Activated T-cell treated with anti-CD3 and anti-CD28 coated beads for 4 hours (primary cell): ENCODE measurements at places on chromosomes 12 and 14.

DNA sequence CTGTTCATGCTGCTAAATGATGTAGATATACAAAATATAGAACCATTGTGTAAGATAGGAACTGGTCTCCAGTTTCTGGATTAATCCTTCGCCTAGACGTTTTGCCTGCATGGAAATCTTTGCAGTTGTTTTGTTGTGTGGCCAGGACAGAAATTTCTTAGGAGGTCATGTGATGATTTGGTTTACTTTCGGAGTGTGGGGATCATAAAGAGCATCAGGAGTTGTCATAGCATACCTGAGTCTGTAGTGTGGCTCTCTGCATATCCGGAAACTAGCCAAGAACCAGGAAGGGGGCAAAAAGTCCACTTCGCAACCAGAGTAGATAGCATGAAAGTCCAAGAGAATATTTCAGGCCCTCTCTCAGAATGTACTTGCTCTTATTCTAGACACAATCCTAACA lies 3.1 kb downstream of the SAMD4A start:
- DNase-seq: no peak

DNA sequence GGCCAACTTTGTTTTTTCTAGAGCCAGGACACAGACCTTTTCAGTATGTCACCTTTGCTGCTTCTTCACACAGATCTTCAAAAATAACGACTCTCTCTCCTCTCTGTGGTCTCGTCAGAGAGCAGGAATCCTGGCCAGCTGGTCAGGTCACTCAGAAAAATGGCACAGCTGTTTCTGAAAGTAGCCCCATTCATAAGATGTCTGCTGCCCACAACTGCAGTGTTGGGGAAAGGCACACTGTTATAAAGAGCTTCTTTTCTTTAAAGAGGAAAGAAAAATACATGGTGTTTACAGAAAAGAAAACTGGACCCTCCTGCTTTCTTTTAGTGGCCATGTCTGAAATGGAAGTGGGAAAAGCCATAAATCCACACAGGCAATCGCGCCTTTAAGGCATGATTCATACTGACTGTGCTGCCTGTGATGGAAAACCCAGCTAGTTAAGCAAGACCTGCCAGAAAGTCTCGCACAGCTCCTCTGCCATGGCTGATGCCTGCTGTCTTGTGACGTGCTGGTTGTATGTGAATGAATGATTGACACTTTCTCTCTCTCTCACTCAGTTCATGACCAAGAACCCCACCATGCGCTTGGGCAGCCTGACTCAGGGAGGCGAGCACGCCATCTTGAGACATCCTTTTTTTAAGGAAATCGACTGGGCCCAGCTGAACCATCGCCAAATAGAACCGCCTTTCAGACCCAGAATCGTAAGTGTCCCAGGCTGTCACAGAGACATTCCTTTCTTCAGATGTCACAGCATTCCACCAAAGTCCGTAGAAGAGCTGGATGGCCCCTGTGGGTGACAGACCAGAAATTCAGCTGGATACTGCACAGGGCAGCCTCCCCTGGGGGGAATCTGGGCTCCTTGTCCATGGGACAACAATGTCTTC lies 147.9 kb upstream of the HIF1A start:
- DNase-seq: no peak

GRCh38 chr12:114481200-114481535 lies 75.2 kb upstream of the TBX5 start:
- DNase-seq: no peak

DNA sequence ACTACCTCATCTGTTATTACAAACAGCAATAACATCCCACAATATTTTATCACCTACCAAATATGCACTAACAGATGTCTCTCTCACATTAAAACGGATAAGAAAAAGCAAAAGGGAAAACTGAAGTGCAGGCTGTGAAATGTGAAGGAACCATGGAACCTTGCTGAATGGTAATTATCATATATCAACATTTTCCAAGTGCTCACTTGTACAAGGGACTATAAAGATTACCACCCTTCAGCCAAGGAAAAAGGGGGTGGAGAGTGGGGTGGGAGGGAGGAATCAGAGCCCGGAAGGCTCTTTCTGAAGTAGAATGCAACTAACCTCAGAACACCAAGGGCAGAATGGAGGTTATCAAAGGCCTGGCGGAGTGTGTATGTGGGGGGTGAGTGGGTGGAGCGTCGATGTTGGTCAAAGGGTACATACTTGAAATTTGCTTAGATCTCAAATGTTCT lies 1.2 kb downstream of the SNX6 start:
- peak; percentile 14 for DNase-seq

DNA sequence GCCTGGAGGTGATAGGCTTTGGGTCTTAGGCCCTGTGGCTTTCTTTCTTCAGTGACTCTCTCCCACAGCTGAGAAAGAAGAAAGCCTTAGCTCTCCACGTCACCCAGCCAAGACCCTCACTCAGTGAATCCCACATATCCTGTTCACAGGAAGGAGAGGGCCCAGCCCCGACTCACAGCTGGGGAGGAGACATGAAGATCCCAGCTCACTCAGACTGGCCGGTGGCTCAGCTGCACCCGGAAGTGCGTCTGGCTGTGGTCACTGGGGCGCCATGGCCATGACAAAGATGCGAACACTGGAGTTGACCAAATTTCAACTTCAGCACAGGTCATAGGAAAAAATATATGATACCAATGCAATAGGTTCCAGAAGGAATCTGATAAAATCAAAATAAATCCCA lies 14.2 kb downstream of the DLK1 start:
- no peak for DNase-seq

DNA sequence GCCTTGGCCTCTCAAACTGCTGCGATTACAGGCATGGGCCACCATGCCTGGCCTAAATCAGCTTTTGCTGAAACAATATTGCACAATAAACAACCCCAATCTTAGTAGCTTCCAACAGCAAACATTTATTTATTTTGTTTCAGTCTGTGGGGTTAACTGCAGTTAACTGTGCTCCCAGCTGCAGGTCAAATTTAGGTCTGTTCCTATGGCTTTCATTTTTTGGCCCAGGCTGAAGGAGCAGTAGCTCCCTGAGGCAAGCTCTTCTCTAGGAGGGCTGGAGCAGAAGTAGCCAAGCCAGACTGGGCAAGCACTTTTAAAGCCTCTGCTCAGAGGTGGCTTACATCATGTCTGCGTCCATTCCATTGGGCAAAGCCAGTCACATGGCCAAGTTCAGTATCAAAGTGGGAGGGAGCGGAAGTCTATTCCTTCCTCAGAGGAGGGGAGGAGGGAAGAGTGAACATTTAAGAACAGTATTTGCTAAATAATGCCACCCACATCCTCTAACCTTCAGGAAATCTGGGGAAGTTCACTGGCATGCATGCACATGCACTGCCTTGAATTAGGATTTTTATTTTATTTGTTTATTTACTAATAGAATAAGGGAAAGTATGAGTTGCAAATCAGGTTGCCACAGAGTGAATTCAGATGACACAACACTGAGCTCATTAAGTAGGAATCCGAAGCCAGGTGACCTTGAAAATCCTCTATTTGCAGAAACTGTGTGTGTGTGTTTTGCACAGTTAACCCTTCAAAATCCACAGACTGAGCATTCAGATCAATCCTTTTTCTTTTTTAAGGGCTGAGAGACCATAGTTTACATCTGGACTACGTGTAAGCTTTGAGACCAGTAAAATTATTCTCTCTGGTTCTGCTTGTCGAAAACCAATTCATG lies 122.0 kb upstream of the SEL1L start:
- DNase-seq: no peak

DNA sequence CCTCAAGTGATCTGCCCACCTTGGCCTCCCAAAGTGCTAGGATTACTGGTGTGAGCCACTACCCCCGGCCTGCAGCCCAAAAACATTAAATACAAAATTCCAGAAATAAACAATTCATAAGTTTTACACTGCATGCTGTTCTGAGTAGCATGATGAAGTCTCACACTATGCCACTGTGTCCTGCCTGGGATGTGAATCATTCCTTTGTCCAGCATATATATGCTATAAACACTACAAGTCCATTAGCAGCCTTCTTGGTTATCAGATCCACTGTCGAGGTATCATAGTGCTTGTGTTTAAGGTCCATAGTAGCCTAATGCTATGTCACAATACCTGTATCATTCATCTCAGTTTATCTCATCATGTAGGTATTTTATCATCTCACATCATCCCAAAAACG lies 15.9 kb downstream of the INTS13 start:
- no peak for DNase-seq

GRCh38 chr14:93317875-93318807 lies 14.7 kb downstream of the BTBD7 start:
- no peak for DNase-seq

DNA sequence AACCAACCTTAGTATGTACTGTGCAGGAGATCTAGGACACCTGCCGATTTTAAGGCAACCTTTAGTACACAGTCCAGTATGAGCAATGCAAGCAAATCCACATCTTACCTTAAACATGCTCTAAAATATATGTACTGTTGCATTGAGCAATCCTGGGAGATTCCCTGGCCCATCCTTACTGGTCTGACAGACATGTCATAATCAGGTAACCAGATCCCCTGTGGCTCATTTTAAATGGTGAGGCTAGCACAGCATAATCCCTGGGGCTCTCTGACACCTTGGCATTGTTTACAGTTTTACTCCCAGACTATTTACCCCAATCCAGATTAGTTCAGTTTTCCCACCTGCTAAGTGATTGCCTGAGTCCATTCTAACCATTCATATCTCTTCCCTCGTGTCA lies 15.1 kb downstream of the BMAL2 start:
- no peak for DNase-seq

DNA sequence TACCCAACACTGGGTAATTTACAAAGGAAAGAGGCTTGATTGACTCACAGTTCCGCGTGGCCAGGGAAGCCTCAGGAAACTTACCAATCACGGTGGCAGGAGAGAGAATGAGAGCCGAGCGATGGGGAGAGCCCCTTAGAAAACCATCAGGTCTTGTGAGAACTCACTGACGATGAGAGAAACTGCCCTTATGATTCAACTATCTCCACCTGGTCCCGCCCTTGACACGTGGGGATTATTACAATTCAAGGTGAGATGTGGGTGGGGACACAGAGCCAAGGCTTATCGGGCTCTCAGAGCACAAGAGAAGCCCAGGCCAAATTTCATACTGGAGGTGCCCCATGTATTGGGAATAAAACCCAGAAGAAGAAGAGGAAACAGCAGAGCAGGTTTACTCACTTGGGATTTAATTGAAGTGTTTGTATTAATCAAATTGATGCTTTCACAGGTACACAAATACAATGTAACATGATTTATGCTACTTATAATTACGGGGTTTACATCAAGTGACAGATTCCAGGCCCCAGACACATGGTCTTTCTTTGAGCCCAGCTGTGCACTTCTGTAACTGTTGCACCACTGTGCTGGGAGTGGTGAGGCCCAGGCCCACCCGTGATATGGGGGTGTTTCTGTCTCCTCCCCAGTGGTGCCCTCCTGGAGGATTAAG lies 8.2 kb upstream of the CCDC85C start:
- no peak for DNase-seq

DNA sequence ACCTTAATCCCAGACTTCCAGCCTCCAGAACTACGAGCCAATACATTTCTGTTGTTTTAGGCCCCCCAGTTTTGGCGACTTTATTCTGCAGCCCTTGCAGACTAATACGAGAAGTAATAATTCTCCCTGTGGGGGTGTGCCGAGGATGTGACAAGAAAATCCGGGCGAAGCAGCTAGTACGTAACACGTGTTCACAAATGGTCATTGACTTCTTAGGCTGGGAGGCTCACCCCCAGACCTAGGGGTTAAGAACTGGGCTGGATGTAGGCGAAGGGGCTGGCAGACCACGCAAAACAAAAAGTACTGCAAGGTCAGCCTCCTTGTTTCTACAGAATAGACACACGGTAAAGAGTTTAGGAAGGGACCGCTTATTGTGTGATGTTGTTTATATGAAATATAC lies 69.8 kb upstream of the ESRRB start:
- no peak for DNase-seq

DNA sequence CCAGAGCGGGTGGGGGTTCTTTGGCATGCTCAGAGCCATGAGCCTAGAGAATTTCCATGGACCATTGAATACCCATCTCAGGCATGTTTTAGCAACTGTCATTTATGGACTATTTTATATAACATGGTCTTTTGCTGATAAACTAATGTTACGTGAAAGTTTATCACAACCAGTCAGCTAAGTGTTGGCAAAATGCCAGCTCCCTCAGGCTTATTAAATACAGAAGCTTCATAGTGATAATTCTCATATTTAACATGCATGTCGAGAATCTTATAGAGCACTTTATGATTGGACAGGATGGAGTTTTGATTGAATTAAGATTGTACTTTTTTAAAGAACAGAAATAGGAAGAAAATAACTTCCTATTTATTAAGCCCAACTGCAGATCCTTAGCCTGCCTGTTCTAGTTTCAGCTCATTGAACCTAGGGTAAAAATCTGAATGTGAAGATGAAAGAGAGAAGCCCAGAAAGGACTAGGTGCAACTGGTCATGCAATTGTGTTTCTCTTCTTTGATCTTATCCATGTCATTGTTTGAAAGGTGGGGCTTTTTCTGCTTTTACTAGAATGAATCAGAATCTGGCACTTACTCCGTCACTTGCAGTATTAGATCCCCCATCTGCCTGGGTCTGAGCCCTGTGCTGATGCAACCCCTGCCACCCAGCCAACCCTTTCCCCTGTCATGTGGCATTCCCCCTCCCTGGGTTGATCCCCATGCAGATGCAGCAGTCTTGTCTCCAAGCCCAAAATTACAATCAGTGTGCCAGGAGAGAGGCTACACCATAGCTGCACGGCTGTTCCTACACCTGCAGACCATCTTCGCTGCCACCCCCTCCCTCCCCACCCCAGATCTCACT lies 134.6 kb upstream of the EVL start:
- DNase-seq: no peak
